ENCODE measurements at places on chromosomes 3 and 15. TPM values are rescaled to one million over a fixed set of nuclear protein-coding genes. Genes with fewer than 3 reads are reported as not detected.

- DNase-seq, result peak; percentile 88
Observed at GRCh38 chr3:73365756-73366397, 258.9 kb downstream of the PDZRN3 start.

DNA sequence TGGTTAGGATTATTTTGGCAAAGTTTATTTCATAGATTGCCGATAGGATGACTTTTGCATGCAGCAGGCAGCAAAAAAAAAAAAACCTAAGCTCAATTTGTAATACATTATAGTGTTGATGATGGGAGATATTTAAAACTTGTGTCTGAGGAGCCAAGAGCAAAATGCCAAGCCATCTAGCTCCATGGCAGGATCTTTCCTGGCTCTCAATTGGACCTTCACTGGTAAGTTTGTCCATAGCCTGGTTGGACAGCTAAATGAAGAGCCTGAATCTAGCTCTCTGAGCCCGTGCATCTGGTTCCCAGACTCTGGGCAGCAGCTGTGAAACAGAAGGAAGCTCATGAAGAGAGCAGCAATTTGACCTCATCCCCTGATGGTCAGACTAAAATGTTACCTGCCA lies 17.5 kb downstream of the STAC start:
- DNase-seq, result no peak

GRCh38 chr3:56915966-56916586 lies 114.3 kb upstream of the ARHGEF3 start:
- DNase-seq, result no peak

GRCh38 chr3:165954171-165954570 lies 116.9 kb upstream of the BCHE start:
- DNase-seq, result no peak

GRCh38 chr15:101042320-101042719 lies 123.2 kb downstream of the LRRK1 start:
- DNase-seq, result no peak

DNA sequence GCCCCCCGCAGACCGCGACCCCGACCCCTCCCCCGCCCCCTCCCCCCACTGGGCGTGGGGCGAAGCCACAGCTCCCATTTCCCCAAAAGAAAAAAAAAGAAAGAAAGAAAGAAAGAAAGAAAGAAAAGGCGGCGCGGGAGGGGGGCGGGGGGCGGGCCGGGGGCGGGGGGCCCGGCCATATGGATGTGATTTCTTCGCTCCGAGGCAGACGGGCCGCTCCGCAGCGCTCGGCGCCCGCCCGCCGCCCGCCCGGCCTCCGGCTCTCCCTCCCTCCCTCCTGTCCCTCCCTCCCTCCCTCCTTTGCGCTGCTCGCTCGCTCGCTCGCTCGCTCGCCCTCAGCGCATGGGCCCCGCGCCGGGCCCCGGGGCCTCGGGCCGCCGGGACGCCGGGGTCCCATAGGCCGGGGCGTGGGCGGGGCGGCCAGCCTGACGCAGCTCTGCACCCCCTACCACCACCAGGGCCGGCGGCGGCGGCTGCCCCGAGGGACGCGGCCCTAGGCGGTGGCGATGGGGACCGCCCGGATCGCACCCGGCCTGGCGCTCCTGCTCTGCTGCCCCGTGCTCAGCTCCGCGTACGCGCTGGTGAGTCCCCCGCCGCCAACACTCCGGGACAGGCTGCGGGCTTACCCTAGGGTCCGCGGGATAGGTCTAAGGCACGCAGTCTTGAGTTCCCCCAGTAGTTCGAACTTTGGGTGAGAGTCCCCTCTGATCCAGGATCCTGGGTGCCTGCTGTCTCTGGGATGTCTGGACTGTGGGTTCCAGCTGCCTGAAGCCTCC lies 5.7 kb downstream of the PTH1R start:
- DNase-seq, result peak; percentile 97

DNA sequence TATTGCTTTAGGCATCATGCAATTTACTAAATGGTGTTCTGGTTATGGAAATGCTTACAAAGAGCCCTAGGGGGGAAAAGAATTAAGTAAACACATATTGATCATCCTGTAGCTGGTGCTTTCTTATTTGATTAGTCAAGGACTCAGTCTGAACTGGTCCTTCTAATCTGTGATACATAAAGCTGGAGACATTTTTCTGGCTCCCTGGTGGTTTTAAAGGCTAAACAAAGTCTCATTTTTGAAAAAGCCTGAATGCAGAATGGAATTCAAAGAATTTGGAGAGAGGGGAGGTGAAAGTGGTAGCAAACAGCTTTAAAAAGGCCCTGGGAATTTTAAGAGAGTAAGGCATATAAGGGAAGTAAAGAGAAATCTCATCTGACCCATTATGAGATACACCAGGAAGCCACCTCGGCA lies 149.7 kb downstream of the RBMS3 start:
- DNase-seq, result no peak

DNA sequence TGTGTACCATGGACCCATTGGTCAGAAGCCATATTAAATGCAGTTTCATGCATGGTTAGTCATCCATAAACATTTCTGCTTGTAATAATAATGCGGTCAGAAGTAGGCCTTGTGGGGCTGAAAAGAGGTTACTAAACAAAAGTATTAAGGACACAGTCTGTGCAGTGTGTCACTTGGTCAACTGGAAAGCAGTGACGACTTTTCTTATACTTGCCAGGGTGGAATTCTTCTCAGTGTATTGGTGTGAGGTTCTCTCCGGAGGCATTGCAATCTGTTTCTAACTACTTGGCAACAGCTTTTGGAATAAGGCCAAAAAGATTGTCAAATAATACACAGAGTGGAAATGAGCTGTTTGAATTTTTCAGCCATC lies 46.8 kb downstream of the CHL1 start:
- no peak for DNase-seq

GRCh38 chr3:125062904-125063618 lies 7.3 kb upstream of the HEG1 start:
- DNase-seq, result peak; percentile 91

GRCh38 chr3:46968783-46969428 lies 7.6 kb downstream of the CCDC12 start:
- peak; percentile 47 for DNase-seq

- no peak for DNase-seq
Observed at GRCh38 chr15:50968353-50968752, 59.9 kb downstream of the AP4E1 start.

DNA sequence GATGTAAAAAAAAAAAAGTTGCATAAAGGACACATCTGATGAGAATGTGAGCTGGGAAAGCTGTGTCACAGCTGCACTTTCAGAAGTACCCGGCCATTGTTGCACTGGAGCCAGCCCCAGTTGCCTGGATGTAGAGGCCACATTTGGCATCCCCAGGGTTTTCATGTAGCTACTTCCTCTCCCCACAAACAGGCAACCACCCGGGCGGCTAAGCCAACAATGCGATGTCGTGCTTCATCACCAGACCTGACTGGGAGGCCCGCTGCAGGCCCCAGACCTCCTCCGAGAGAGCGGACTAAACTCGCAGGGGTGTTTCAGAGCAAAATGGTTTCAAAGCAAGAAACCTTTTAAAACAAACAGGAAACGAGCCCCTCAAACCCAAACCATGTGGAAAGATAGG lies 142.3 kb downstream of the TMCO5A start:
- DNase-seq, result no peak

DNA sequence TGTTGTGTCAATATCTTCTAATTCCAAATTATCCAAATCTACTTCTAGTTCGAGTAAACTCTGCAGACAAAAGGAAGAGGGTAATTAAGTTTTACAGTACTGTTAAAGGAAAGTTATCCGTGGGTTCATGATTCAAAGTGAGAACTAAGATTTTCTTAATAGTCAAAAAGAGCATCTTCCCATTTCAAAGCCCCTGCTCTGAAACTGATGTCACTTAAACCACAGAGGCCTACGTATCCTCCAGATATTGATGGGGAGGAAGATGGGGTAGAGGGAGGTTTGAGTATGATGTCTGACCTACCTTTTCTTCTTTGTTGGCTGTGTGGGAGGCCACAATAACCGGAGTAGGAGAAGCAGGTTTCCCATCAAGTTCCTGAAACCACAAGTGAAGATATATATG lies 14.1 kb downstream of the MRPS22 start:
- no peak for DNase-seq

DNA sequence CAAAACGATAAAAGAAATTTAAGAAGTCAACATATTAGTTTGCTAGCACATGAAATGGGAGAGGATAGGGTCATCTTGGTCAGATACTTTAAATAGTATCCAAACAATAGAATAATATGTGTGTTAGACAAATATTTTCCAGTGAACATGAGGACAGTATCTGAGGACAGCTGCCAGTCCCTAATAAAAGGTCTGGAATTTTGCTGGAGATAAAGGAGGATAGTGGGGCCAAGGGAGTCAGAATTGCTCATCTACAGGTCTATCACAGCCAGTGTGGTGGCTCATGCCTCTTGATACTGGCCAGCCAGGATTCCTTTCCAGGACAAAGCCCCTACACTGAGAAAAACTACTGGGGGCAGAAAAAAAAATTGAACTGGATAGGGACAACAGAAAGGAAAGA lies 74.0 kb downstream of the HERC1 start:
- DNase-seq, result no peak

DNA sequence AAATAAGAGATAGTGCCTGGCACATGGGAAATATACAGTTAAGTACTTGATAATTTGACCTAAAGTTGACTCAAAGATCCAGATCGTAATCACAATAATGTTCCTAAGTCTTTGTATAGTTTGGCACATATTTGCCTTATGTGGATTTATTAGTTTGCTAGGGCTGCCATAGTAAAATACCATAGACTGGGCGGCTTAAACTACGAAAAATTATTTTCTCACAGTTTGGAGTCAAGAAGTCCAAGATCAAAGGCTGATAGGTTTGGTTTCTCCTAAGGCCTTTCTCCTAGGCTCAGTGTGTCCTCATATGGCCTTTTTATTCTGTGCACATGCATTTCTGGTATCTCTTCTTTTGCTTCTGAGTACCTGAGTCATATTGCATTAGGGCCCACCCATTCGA lies 453.7 kb downstream of the NAALADL2 start:
- no peak for DNase-seq

- DNase-seq, result no peak
Observed at GRCh38 chr3:137978328-137978727, 31.6 kb upstream of the CLDN18 start.

- DNase-seq, result no peak
Observed at GRCh38 chr3:22536541-22536940, 666.6 kb upstream of the UBE2E2 start.

Gene LTF
- 0.72 TPM for total RNA-seq

Gene CCR1
- total RNA-seq, result 1.1 TPM

Gene AADACL2
- total RNA-seq, result not detected

Gene DAPK2
- total RNA-seq, result 23.5 TPM

Gene SLC22A13
- total RNA-seq, result 0.29 TPM

Gene TGM5
- not detected for total RNA-seq

Gene BLM
- 1.4 TPM for total RNA-seq

Gene TFDP2
- total RNA-seq, result 146 TPM

Gene P2RY1
- under 0.01 TPM for total RNA-seq

Gene RTP4
- 2.7 TPM for total RNA-seq
